ENCODE measurements at places on chromosomes 2 and 18. TPM values are rescaled to one million over a fixed set of nuclear protein-coding genes. Genes with fewer than 3 reads are reported as not detected.

SPP2 gene
- not detected for total RNA-seq

COL3A1 gene
- 10,756 TPM for total RNA-seq

CASP10 gene
- 3.7 TPM for total RNA-seq

ALLC gene
- not detected for total RNA-seq

THAP4 gene
- total RNA-seq = 37.2 TPM

DSG4 gene
- not detected for total RNA-seq

CROCC2 gene
- total RNA-seq = 0.12 TPM

CFC1 gene
- total RNA-seq = not detected

STPG4 gene
- 0.20 TPM for total RNA-seq

UGT1A3 gene
- total RNA-seq = not detected

CNTNAP5 gene
- not detected for total RNA-seq

ZDBF2 gene
- 5.2 TPM for total RNA-seq

LINC00305 gene
- total RNA-seq = not detected

PLEKHH2 gene
- total RNA-seq = 1.8 TPM

WNT10A gene
- not detected for total RNA-seq
